ENCODE measurements at places on chromosomes 5 and 9. TPM values are rescaled to one million over a fixed set of nuclear protein-coding genes. Genes with fewer than 3 reads are reported as not detected.

DNA sequence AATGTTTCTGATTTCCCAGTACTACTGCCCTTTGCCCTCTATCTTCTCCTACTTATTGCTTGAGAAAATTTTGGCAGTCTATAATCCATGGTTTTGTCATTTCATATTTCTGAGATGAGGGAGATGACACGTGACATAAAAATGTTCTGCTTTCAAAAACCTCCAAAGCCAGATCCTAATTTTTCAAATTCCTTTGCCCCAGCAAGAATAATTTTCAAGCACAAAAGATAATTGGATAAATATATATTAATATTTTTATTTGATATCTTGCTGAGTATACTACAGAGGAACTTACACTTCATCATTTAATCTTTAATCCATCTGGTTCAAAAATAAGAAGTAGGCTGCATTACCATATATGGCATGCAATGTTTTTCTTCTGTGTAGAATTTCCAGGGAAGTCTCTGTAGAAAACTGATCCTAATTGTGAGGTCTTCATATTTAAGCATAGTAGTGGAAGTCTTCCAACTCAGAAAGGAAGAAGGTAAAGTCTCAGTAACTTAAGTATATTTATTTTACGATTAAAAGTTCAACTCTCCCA is 1738.8 kb downstream of the EFNA5 start:
- no peak for DNase-seq

DNA sequence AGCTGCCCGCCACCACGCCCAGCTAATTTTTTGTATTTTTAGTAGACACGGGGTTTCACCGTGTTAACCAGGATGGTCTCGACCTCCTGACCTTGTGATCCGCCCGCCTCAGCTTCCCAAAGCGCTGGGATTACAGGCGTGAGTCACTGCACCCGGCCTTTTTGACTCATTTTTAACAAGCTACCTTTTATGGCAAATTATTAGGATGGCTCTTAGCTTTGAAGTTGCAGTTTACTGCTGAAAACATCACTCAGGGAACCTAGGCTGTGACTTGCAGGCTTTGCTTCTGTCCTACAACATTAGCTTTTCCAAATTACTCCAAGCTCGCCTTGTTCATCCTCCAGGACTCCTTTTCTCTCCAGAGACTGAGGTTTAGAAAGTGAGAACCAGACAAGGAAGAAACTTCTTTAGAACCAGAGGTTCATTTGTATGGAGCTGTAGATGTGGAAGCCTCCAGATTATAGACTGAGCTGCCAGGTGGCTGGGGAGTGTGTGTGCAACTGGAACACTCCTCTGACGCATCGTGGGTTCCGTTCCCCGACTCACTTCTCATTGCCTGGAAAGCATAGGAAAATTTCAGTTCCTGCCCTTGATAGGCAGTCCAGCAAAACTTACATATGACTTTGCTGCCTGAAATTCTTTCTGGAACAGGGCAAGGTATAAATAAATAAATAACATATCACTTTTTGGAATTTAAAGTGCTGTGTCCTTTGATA is 23.8 kb upstream of the SPTAN1 start:
- no peak for DNase-seq

GRCh38 chr5:138354926-138355378 is 2.5 kb downstream of the KDM3B start:
- no peak for DNase-seq

- DNase-seq: no peak
Observed at GRCh38 chr5:119335261-119335677, 20.6 kb upstream of the TNFAIP8 start.

Gene MIER3
- 17.3 TPM for total RNA-seq

Gene NOXA1
- total RNA-seq: 22.8 TPM

GRCh38 chr5:178272591-178272990 is 40.0 kb upstream of the PHYKPL start:
- no peak for DNase-seq

Gene IFNK
- total RNA-seq: not detected

DNA sequence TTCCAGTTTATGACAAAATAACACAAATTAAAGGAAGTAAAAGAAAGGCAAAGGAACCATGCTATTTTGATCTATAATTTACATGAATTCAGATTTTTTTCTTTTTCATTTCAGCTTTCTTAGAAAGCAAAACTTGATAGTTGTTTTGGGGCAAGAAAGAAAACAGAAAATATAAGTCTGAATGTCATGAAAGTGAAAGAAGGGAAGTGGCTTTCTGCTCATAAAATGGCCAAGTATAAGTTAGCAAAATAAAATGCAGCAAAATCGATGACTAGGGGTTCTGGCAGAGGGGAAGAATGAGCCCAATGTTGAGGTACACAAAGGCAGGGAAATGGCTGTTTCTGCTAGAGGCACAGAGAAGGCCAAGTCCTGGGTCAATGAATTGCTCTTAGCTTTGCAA is 3.0 kb upstream of the IFNW1 start:
- no peak for DNase-seq

GRCh38 chr9:87148331-87149104 is 201.2 kb upstream of the GAS1 start:
- no peak for DNase-seq

GRCh38 chr5:139105621-139106071 is 92.5 kb downstream of the SIL1 start:
- DNase-seq: no peak

DNA sequence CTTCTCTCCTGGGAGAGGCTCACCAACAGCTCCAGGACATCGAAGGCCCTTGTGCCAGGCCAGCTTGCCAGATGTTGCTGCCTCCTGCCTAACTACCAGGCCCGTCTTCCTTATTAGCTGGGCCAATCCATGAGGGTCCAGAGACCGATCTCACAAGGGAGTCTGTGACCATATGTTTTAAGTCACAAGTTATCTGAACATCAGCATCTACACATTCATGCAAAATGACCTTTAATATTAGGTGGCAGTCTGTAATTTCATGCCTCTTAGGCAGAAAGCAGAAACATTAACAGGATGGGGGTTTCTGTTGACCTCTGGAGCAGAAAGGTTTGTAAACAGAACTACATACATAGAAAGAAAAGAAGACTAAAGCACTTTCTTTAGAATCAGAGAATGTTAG is 75.1 kb upstream of the SLC25A51 start:
- no peak for DNase-seq

- peak; percentile 32 for DNase-seq
Observed at GRCh38 chr9:127686461-127687393, 20.1 kb upstream of the CFAP157 start.

GRCh38 chr5:81422671-81423070 is 28.7 kb upstream of the ACOT12 start:
- peak; percentile 64 for DNase-seq

Gene RIGI
- 3.9 TPM for total RNA-seq

GRCh38 chr9:99357575-99357974 is 135.5 kb downstream of the SEC61B start:
- DNase-seq: no peak

GRCh38 chr9:78893774-78894401 is 597.0 kb downstream of the PSAT1 start:
- DNase-seq: no peak

Gene CCL27
- total RNA-seq: 0.44 TPM

- no peak for DNase-seq
Observed at GRCh38 chr9:123455187-123455586, 99.2 kb downstream of the CRB2 start.

DNA sequence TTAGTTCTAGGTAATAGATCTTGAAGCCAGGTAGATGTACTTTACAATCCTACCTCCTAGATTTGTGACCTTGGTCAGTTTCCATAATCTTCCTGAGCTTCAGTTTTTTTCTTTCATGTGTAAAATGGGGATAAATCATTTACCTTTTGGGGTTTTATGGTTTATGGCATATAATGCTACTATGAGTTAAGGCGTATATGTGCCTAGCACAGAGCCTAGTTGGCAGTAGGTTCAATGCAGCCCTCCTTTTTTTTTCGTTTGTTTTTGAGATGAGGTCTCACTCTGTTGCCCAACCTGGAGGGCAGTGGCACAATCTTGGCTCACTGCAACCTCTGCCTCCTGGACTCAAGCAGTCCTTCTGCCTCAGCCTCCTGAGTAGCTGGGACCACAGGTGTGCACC is 28.8 kb downstream of the EGFLAM start:
- DNase-seq: no peak

DNA sequence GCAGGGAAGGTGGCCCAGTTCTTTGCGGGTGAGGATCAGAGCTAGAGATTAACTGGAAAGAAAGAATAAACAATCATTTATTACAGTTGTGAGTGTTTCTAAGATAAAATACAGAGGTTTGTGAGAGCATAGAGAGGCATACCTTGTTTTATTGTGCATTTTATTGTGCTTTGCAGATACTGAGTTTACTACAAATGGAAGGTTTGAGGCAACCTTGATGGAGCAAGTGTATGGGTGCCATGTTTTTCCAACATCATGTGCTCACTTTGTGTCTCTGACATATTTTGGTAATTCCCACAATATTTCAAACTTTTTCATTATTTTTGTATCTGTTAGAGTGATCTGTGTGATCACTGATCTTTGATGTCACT is 715 bp upstream of the C5orf34 start:
- DNase-seq: no peak

Gene IPPK
- 12.3 TPM for total RNA-seq

Gene MARCHF3
- total RNA-seq: 0.35 TPM

Gene TAF11L5
- total RNA-seq: not detected

- DNase-seq: no peak
Observed at GRCh38 chr9:6418764-6419163, 5.8 kb downstream of the UHRF2 start.

DNA sequence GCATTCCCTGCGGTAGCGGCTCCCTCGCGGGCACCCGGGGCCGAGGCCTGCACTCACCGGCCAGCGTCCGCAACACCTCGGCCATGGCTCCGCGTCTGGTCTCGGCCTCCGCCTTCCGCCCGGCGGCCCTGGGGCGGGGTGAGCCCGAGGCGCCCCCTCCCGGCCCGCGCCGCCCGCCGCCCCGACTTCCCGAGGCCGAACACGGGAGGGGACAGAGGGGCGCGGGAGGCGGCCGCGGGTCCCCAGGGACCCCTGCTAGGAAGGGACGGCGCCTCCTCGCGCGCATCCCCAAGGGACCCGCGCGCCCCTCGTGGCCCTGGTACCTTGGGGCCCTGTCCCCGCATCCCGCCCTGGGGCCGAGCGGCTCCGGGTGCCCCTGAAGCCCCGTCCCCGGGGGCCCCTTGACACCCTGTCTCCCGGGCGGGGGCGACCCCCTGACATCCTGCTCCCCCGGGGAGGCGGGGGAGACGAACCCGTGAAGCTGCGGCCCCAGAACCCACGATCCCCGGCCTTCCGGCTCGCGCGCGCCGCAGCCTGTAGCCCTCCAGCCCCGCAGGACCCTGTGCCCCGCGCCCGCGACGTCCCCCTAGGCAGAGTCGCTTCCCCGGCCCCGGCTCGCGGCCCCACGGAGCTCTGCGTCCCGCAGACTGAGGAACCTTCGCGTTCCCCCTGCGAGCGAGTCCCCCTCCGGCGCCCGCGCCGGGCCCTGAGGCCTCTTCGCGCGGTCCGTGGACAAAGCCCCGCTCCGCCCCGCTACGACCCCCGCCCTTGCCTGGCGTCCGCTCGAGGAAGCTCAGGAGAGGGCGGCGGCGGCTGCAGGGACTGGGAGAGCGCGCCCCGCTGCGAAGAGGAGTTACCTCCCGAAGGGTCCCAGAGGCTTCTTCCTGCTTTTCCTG is at the start of gene ABO:
ABO (minus strand) TSS at position 97 of the 896 bp plus-strand sequence.
- DNase-seq: no peak
